ENCODE measurements at places on chromosomes 6 and 20. TPM values are rescaled to one million over a fixed set of nuclear protein-coding genes. Genes with fewer than 3 reads are reported as not detected.

DNA sequence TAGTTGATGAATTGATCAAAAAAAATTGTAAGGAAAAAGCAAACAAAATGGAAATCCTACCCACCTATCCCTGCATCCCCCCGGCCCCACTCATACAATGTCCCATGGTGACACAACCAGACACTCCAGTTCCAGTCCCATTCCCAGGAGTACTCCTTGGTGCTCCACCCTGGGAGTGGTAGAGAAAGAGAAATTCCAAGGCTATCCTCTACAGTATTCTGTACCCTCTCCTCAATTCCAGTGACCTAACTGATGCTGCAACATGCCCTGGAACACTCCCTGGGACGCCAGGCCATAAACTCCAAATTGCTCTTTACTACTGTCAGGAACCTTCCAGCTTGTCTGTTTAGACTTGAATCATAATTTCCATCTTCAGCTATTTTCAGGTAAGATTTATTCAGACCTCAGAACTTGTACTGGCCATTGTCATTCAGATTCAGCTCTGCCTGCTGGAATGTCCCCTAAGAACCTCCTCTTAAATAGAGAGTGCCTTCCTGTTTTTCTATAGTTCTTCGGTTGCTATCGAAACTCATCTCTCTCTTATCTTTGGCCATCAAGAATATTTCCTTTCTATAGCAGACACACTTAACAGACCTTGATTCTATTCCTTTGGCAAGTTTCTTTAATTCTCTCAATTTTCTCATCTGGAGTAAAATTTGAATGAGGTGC lies 8.7 kb downstream of the GPX6 start:
- DNase-seq, result no peak

GRCh38 chr20:4043796-4044195 lies 28.4 kb upstream of the RNF24 start:
- DNase-seq, result no peak

GRCh38 chr6:37308069-37308815 lies 45.5 kb upstream of the RNF8 start:
- no peak for DNase-seq

The CCM2L gene
- not detected for total RNA-seq

DNA sequence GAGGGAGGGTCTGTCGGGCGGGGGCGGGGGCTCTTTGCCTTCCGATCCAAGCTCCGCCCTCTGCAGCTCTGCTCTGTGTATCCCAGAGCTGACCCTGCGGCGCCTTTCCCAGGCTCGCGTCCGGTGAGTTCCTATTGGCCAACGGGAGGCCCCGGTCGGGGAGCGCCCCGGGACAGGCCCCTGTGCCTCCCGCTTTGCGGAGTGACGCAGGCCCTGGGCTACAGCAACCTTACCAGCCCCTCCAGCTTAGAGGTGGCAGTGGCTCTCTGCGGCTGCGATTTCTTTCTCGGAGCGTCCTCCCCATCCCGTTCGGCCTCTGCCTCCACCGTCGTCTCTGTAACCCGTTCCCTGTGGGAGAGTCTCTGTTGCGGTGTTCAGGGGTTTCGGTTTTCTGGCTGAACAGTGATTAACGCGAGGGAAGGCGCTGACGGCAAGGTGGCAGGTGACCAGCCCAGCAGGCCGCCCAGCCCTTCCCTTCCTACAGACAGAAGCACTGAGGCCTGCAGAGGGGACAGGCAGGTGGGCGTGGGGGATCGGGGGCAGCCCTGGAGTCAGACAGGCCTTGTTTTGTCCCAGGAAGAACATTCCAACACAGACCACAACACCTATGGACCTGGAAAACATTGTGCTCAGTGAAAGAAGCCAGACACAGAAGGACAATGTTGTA lies 18.1 kb upstream of the CEBPB start:
- DNase-seq, result no peak

GRCh38 chr6:29926413-29927274 lies 15.7 kb upstream of the HLA-A start:
- peak; percentile 92 for DNase-seq

The WDR46 gene
- total RNA-seq, result 69.4 TPM

DNA sequence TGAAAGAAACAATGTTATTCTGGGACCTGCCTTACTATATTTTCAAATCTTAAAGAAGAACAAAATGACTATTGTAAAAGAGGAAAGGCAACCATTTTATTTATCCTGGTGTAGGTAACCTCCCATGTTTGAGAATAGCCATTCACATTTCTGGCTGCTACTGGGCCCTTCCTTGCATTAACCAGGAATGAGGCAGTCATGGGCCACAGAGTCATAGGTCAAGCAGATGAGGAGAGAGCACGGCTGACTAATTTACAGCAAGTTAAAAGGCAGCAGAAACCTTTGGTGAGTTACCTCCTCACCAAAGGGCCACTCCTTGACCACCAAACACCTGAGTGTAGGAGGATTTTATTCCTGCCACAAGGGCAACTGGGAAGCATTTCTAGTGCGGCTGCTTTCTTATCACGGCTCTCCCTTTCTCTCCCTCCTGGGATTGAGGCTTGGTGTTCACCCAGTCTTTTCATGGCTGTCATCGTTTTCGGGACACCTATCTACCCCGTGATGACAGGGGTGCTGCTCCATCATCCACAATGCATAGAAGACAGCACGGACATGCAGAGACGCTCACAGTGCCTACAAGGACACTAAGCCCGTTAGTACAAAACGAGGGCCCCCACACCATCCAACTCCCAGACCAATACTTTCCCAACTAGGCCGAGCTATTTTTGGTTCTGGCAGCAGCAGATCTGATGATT lies 4.4 kb upstream of the LAMA4 start:
- DNase-seq, result no peak
